ENCODE measurements at places on chromosomes 4 and X.

DNA sequence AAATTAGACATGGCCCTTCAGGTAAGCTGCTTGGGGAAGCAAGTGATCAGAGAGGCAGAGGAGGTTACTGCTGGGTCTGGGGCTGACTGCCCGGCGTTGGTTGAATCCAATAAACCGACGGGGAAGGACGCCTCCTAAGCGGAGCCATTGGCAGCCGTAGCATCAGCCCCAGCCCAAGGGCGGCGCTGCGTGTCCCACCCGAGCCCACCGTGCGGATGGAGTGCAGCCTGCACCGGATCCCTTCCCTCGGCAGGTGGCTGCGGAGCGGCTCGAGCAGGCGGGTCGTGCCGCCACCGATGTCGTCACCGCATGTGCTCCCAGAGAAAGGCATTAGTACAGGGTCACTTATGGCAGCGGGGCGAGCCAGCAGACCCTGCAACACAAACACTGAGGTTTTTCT is 82.1 kb downstream of the ALPK1 start:
- DNase-seq, result no peak

DNA sequence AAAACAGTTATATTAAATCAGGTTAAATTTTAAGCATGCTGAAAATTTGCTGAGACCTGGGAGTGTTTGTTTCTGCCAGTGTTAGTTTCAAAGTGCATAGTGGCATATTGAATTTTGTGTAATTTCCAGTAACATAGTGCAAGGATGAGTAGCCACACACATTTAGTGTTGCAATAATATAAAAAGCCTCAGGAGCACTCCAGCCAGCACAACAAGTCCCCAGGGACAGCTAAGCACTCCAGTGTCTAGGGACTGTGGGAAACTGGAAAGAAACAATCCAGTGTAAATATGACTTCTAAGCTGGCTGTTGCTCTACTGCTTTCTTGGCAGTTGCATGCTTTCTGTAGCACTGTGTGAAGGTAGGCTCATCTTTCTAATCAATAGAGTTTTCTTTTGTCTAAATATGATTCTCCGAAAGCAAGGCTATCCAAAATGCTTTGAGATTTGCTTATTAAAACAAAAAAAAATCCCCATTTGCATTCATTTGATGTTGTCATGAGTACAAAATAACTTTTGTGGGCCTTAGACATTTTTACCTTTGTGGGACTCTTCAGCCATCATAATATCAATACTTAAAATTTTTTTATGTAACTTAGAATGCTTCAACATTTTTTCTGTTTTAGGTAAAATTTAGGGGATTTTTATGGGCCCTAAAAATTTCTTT is 24.2 kb upstream of the CXCL2 start:
- no peak for DNase-seq

DNA sequence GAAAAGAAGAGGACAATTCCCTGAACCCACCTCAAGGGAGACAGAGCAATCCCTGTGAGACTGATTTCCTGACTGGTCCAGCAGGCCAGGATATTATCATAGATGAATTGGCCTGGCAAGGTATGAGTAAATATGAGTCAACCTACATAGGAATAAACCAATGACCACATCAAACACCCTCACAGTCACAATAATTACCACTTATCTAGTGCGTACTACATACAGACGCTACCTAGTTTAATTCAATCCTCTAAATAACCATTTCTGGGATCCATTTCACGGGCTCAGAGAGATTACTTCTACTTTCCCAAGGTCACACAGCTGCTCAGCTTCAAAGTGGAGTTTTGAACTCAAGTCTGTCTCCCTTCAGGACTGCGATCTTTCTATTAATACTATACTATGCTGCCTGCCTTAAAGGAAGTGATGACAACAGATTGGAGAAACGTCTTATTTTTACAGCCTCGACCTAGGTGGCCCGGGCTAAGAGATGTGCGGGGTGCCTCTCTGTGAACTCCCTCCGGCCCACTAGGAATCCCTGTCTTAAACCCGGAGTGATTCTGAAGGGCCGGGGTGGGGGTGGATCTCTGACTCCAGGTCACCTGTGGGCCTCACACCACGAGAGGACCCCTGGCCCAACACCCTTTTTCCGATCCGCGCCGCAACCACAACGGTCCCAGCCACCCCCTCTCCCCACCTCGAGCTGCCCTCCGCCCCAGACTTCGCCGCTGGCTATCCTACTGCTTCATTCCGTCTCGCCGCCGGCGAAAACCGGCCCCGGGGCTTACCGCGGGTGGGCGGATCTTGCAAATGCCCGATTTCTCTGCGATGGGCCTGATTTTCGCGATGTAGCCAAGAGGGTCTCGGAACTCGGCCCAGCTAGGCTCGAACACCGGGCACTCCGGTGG is 800 bp downstream of the KDM5C start:
- DNase-seq, result peak; percentile 0

DNA sequence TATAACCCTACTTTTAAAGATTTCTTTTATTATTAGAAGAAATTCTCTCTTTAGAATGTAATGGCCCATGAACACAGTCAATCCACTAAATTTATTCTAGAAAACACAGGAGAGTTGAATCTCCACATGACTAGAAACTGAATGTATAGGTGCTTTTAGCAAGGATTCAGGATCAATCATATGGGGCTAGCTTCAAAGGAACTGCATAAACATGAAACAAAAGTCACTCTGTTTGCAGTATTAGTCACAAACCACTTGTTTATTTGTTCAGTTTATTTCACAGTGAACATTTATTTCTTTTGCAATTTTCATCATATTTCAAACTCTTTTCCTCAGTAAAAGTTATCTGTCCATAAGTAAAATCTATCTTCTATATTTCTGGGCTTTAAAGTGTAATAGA is 1604.6 kb downstream of the PCDH18 start:
- no peak for DNase-seq

- no peak for DNase-seq
These were observed 13.5 kb downstream of the SNCA start for GRCh38 chr4:89823416-89823815.

DNA sequence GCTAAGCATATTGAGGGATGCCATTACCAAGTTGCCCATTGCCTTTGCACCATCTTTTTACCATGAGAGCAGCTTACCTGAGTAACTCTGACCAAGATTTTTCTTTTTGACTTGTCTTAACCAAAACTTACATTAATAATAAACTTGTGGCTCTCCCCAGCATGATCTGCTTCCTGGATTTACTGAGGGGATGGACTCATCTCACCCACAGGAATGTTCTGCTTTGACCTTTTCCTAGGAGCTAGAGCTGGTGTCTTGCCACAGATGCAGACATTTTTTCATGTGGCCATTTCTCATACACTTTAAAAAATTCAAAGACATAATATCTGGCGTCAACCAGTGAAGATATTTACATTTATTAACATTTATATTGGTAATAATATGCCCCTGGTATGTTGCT is 79.2 kb upstream of the EFHC2 start:
- DNase-seq, result no peak

- no peak for DNase-seq
These were observed 7.7 kb upstream of the SLAIN2 start for GRCh38 chr4:48333587-48333986.

DNA sequence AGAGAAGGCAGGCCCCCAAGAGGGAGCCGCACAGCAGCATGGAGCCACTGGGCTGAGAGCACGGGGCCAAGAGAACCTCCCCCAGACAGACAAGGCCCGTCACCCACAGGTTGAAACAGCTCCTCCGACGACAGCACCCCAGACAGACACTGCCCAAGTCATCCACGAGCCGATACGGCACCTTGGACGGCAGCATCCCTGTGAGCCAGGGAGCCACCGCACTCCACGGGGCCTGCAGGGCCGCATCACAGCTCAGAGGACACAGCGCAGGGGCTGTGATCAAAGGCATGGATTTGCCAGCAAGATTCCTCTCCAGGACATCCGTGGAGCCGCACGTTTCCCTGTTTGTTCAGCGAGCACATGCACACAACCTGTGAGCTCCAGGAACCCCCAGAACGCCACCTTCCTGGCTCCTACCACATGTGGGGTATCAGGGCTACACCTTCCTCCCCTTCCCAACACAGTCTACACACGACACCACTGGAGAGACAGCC is 3.9 kb downstream of the CTBP1 start:
- no peak for DNase-seq

DNA sequence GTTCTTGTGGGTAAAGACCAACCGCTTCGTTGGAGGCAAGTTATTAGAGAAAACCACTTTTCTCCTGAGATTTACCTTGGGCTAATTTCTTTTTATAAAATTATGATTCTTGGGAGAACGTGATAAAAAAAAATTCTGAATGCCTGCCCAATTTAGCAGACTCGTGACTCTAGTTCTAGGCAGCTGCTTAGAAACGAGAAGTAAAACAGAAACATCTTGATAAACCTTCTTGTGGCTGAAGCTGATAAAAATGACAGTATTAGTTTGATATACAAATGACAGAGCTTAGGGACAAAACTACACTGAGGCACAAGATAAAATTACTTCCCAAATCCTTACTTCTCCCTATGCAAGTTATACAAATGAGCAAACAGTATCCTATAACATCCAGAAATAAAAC is 458.9 kb upstream of the TEX13C start:
- no peak for DNase-seq
